ENCODE measurements at places on chromosomes 1 and 21. TPM values are rescaled to one million over a fixed set of nuclear protein-coding genes. Genes with fewer than 3 reads are reported as not detected.

The PTGFRN gene
- 61.0 TPM for total RNA-seq

- no peak for DNase-seq
Measured at GRCh38 chr1:200909757-200910239, 15.1 kb downstream of the INAVA start.

DNA sequence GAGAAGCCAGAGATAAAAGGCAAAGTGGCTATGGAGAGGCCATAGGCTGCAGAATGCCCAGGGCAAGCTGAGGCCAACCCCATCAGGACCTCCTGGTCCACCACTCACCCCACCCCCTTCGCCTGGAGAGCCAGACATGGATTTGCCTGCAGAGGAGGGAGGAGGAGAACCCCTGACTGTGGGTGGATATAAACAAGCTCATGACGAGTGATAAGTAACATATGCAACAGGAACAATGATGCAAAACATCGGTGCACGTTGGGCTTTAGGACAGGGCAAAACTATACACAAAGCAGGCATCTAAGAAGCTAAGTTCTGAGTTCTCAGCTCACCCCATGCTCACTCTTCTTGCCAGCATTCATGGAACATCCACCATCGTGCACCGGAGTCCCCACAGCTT, 150.3 kb downstream of the ETS2 start:
- DNase-seq, result no peak

GRCh38 chr1:63264161-63264560, 58.2 kb upstream of the FOXD3 start:
- DNase-seq, result peak; percentile 77

- peak; percentile 18 for DNase-seq
Measured at GRCh38 chr1:192159014-192159413, 752 bp downstream of the RGS18 start.

GRCh38 chr1:203440771-203441170, 34.8 kb upstream of the PRELP start:
- peak; percentile 61 for DNase-seq

DNA sequence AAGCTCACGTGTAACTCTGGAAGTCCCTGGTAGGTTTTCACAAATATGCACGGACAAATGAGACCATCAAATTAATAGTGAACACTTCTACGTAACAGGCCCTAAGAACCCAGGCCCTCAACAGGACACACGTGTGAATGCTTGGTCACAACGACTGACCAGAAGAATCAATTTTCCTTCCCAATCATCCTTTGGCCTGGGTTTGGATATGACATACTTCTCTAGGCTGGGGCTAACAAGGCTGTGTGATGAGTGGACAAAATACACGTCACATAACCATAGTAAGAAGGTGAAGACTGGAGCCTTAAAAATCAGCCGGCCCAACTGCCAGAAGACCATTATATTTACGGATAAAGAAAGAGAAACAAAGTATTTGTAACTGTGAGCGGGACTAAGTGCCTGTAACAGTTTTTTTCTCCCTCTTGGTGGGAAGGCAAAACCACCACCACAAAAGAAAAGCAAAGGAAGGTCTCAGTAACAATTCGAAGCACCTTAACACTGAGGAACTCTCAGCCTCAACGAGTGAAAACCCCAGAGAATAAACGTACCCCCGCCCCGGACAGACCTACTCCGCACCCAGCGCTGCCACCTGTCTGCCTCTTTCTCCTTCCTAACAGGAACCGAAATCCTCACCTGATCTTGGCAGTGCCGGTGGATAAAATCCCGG, 450 bp downstream of the SDE2 start:
- peak; percentile 34 for DNase-seq
